ENCODE measurements at places on chromosomes 7 and 10.

- DNase-seq, result no peak
These were observed 7.6 kb downstream of the ARL5B start for GRCh38 chr10:18666810-18667209.

DNA sequence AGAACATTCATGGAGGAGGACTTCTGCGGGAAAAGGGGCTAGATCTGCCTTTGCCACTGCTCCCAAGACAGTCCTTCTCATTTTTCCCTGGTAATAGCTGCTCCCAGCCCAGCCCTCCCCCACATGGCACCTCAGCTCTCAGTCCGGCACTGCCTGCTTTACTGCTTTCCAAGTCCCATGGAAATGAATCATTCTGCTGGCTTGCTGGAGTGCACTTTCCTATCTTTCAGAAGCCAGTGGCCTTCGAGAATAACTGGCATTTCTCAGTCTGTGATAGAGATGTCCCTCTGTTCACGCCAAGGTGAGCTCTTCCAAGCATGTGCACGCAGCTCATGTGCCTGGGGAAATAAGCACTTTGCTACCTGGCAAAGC is 61.4 kb downstream of the SYPL1 start:
- DNase-seq, result no peak

DNA sequence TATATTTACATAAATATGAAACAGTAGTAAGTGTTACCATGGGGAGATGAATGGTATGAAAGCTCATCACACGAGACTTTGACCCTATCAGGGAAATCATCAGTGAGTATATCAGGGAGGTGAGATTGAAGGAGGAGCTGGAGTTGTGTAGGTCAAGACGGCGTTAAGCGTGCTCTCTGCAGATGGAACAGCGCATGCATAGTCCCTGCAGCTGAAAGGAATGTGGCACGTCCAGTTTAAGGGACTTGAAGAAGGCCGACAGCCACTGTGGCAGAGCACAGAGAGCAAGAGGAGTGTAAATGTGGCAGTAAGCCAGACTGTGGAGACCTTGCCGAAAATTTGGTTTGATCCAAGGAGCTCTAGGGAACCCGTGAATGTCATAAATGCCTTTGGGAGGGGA is 38.9 kb downstream of the POU6F2 start:
- DNase-seq, result no peak

- DNase-seq, result no peak
These were observed 488.5 kb downstream of the DNAJB6 start for GRCh38 chr7:157825325-157825724.

DNA sequence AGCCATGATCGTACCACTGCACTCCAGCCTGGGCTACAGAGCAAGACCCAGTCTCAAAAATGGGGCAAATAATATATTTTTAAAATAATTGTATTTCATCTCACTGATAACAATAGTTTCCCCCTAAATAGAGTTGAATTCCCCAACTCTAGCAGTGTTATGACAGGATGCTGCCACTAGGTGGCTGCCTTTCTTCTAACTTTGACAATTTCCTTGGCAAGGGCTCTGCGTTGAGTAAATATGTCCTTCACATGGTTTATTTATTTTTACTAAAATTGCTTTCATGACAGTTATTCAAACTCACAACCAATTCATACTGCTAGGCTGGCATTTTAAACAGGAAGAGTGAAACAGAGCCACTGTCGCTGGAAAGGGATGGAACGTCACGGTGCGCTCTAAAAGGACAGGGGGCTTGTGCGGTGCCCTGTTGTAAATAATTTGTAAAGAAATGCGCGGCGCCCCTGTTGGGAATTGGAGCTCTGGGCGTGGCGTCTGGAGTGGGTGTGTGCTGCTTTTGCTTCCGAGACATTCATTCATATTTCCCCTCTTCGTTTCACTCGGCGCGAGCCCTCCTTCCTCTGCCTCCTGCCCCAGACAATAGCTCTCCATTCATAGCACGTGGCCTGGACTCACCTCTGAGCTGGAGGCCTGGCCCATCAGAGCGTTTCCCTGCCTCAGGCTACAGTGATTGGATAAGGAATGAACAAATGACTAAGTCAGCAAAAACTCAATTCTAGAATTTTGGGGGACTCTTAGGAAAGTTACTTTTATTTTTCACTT is 20.5 kb upstream of the PITRM1 start:
- peak; percentile 60 for DNase-seq

GRCh38 chr7:44477063-44477830 is 13.2 kb downstream of the NUDCD3 start:
- peak; percentile 53 for DNase-seq

- no peak for DNase-seq
These were observed 102.1 kb downstream of the OSBPL3 start for GRCh38 chr7:24877790-24878311.

GRCh38 chr10:79981450-79982361 is 32.8 kb upstream of the SFTPD start:
- DNase-seq, result peak; percentile 63

- no peak for DNase-seq
These were observed 36.7 kb downstream of the GOT1 start for GRCh38 chr10:99393683-99394082.

DNA sequence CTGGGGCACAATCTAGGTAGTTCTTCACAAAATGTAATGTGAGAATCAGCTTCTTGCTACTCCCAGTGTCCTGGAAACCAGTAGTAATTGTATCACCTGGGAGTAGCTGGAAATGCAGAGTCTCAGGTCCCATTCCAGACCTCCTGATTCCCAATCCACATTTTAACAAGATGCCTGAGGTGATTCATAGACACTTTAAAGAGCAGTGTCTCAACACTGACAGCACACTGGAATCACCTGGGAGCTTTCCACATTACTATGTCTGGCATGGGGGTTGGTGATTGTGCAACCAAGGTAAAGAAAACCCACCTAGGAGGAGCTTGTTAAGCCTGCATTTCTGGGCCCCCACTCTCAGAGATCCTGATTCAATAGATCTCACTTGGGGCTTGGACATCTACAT is 11.1 kb downstream of the DPY19L1 start:
- no peak for DNase-seq

- DNase-seq, result no peak
These were observed 579 bp downstream of the IDI1 start for GRCh38 chr10:1048349-1048731.

- no peak for DNase-seq
These were observed 33.4 kb upstream of the COBL start for GRCh38 chr7:51349820-51350545.

- DNase-seq, result peak; percentile 68
These were observed 79.3 kb downstream of the INSYN2A start for GRCh38 chr10:127117125-127117524.

Data from OCI-M1 (cell line).